Thymus (tissue), 14 donors: ENCODE measurements at places on chromosomes 5 and 9. TPM values are rescaled to one million over a fixed set of nuclear protein-coding genes. Genes with fewer than 3 reads are reported as not detected.

DNA sequence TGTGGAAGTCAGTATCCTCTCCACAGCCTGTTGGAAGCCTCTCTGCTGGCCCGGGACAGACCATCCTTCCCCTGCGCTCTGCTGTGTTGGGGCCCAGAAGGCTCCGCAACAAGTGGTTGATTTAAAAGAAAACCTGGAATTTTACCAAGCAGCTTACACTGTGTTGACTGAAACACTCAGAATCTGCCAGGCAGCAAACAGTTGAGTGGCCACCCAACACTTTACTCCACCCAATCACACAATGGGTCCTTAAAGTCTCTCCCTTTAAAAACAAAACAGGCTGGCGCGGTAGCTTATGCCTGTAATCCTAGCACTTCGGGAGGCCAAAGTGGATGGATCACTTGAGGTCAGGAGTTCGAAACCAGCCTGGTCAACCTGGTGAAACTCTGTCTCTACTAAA is 28.0 kb upstream of the DMRT3 start:
- DNase-seq: no peak
- H3K4me1 ChIP-seq: no peaks in the 10 kb centered on the region
- no peaks in the 10 kb centered on the region for H3K36me3 ChIP-seq

- no peak overlapping the region for H3K27ac ChIP-seq
- H3K27me3 ChIP-seq: no peaks in the 10 kb centered on the region
- H3K4me1 ChIP-seq: no peaks in the 10 kb centered on the region
These were observed 99.8 kb downstream of the ACTL7B start for GRCh38 chr9:108755979-108756378.

DNA sequence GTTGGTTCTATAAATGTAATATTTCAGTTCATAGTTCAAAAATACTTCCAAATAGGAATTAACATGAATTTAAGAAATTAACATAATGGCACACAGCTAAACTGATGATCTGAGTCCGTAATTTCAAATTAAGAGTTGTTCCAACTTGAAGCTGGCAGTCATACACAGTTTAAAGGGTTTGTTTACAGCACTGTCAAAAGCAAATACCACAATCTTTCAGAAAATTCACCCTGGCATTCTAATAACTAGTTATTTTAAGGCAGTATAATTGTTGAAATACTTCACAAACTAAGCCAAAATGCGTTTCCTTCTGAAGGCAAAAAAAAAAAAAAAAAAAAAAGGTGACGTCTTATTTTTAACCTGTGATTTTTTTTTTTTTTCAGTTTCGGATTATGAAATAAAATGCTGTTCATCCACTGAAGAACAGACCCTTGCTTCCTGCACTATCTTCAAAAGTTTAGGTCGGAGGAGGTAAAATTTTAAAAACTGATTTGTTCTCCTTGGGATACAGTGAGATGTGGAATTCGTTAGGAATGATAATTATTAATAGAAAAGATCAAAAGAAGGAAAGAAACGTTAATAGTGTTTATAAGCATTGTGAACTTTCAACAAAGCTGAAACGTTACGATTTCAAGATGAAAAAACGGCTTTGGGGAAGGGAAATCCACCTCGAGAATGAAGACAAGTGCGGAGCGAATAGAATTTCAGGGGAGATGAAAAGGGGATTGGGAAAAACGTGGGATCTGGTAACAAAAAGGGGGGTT is 850 bp downstream of the IL6ST start:
- H3K27me3 ChIP-seq: no peaks in the 10 kb centered on the region
- H3K27ac ChIP-seq: peak overlapping the region; percentile 90
- DNase-seq: peak; percentile 78
- H3K4me1 ChIP-seq: peaks cover 16% of the 10 kb centered on the region
- H3K36me3 ChIP-seq: peaks cover 3% of the 10 kb centered on the region
- peak overlapping the region; percentile 65 for H3K4me3 ChIP-seq

GRCh38 chr5:115379622-115380344 is 83.3 kb upstream of the CCDC112 start:
- H3K36me3 ChIP-seq: no peaks in the 10 kb centered on the region
- H3K27me3 ChIP-seq: no peaks in the 10 kb centered on the region
- H3K4me3 ChIP-seq: no peak overlapping the region
- no peaks in the 10 kb centered on the region for H3K4me1 ChIP-seq

Gene TNFAIP8
- polyA plus RNA-seq: 94.1 TPM

Gene DNAH5
- polyA plus RNA-seq: 0.25 TPM

Gene CDH12
- polyA plus RNA-seq: 0.05 TPM
